ENCODE measurements at places on chromosomes 11 and 22.

- no peak for DNase-seq
Observed at GRCh38 chr11:79932612-79933011, 491.8 kb upstream of the TENM4 start.

- peak; percentile 22 for DNase-seq
Observed at GRCh38 chr11:64186492-64187165, 658 bp downstream of the STIP1 start.

DNA sequence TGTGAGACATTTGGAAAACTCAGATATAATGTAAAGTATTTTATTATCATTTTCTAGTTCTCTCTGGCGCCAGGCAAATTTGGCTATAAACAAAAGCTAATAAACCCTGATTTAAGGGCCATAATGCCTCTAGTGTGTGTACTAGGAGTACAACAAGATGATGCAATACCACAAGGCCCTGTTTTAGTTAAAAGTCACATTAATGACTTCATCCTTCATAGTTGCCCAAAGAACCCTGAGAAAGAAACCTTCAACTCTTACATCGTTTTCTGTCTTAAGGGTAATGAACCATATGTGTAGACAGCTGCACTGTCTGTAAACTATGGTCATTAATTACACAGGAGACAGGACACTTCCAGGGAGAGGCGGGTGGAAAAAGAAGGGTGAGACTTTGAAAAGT lies 538.4 kb downstream of the FAM181B start:
- no peak for DNase-seq

DNA sequence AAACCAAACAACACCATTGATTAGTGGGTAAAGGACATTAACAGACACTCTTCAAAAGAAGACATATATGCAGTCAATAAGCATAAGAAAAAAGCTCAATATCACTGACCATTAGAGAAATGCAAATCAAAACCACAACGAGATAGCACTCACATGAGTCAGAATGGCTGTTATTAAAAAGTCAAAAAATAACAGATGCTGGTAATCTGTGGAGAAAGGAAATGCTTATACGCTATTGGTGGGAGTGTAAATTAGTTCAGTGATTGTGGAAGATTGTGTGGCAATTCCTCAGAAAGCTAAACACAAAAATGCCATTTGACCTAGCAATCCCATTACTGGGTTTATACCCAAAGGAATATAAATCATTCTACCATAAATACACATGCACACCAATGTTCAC lies 182.6 kb downstream of the TRPC6 start:
- no peak for DNase-seq

GRCh38 chr22:49206281-49206680 lies 621.4 kb downstream of the BRD1 start:
- DNase-seq, result no peak

DNA sequence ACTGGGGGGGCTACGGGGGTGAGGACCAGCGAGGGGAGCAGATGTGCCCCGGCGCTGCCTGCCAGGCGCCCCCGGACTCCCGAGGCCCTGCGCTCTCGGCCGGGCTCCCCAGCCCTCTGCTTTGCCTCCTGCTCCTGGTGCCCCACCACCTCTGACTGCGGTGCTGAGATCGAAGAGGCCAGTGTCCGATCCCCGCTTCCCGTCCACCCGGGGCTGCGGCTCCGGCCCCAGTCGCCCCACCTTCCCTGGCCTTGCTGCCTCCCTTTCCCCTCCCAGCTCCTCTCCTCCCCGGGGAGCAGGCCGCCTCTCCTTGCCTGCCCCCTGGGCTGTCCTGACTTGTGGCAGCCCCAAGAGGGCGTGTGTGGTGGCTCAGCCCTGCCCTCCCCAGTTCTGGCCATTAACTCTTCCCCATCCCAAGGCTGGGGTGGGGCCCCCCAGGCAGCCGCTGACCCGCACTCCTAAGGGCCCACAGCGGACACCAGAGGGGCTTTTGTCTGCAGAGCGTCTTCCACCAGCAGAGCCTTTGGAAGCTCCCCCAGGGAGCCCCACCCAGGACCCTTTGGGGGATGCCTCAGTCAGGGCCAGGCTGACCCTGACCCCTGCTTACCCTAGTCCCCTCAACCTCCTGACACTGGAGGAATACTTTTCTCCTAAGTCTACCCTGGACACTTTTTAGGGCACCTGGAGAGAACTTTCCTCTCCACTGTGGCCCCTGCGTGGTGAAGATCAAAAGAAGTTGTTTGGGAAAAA lies 16.6 kb downstream of the RTN4RL2 start:
- DNase-seq, result peak; percentile 38

GRCh38 chr11:47616726-47617416 lies 22.7 kb upstream of the C1QTNF4 start:
- DNase-seq, result no peak

DNA sequence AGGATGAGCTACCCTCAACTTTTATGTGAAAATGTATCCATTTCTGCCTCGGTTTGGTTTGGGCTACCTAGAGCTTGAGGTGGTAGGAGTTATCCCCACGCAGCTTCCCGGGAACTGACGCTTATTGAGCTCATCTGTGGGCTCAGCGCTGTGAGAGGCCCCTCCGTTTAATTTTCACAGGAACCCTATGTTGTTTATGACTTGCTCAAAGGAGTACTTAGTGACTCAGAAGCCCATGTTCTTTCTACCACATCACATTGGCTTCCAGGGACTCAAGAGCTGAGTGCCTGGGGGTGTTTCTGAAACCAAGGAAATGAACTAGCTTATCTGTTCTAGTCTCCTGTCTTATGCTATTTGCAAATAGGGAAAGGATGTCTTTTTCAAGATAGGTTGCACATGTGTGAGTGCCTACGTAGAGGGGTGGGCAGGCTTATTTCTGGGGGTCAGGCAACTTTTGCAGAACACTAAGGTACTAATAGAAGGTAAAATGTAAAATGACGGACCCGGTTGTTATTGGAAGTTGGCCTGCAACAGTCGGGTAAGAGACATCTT lies 40.5 kb downstream of the MICAL2 start:
- DNase-seq, result peak; percentile 34

GRCh38 chr22:28716686-28717085 lies 24.9 kb downstream of the CHEK2 start:
- DNase-seq, result no peak

GRCh38 chr22:21991304-21991596 lies 8.7 kb upstream of the TOP3B start:
- no peak for DNase-seq

GRCh38 chr11:123111465-123111864 lies 49.5 kb upstream of the HSPA8 start:
- no peak for DNase-seq

GRCh38 chr22:26800858-26801257 lies 143.5 kb downstream of the MIAT start:
- no peak for DNase-seq

GRCh38 chr22:18012531-18012930 lies 11.8 kb downstream of the MICAL3 start:
- DNase-seq, result no peak

GRCh38 chr11:4183410-4184057 lies 88.9 kb downstream of the RRM1 start:
- no peak for DNase-seq

DNA sequence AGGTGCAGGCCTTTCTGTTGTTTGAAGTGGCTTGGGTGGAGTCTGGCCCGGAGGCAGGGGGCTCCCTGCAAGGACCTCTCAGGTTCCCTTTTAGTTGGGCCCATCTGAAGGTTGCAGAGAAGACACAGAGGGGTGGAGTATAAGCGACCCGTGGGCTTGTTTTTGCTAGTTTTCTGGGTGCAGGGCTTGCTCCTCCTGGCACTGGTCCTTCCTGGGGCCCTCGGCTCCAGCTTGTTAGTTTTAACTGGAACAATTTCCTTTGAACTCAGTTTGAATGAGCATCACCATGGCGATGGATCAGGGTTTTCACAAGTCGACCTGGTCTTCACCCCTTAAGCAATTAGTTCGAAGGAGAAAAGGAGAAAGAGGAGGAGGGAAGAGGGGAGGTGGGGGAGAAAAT lies 28.5 kb upstream of the OAF start:
- DNase-seq, result no peak

GRCh38 chr11:128893578-128894285 lies 2.6 kb downstream of the KCNJ5 start:
- no peak for DNase-seq

- DNase-seq, result no peak
Observed at GRCh38 chr11:61654397-61654829, 25.8 kb upstream of the DAGLA start.

Measured in stimulated activated CD4-positive, alpha-beta T cell treated with anti-CD3 and anti-CD28 coated beads, Interleukin-4, amount 100 ng/mL, for 1 hour (primary cell).